NCI-H460 (cell line): ENCODE measurements at places on chromosomes 5 and 9. TPM values are rescaled to one million over a fixed set of nuclear protein-coding genes. Genes with fewer than 3 reads are reported as not detected.

The PCDHB8 gene
- total RNA-seq, result 0.14 and 0.22 TPM in 2 replicates

The MEIKIN gene
- not detected in 2 replicates for total RNA-seq

The TMEM252 gene
- not detected in 2 replicates for total RNA-seq

The FOXI1 gene
- not detected in 2 replicates for total RNA-seq

The BTNL8 gene
- 0.32 TPM in 1 of 2 replicates, not detected in the other for total RNA-seq

The CIZ1 gene
- total RNA-seq, result 51.0 and 56.6 TPM in 2 replicates
